ENCODE measurements at places on chromosomes 16 and 17.

GRCh38 chr17:78661093-78661770 lies 84.0 kb upstream of the DNAH17 start:
- no peak for DNase-seq

GRCh38 chr16:15507301-15507958 lies 73.0 kb downstream of the BMERB1 start:
- no peak for DNase-seq

- no peak for DNase-seq
Observed at GRCh38 chr17:57724026-57724728, 20.9 kb downstream of the CCDC182 start.

GRCh38 chr16:12467418-12468210 lies 336.1 kb downstream of the CPPED1 start:
- DNase-seq = no peak

GRCh38 chr16:11833951-11834695 lies 17.2 kb downstream of the RSL1D1 start:
- DNase-seq = no peak

GRCh38 chr17:1588821-1589585 lies 26.4 kb upstream of the PITPNA start:
- DNase-seq = no peak

DNA sequence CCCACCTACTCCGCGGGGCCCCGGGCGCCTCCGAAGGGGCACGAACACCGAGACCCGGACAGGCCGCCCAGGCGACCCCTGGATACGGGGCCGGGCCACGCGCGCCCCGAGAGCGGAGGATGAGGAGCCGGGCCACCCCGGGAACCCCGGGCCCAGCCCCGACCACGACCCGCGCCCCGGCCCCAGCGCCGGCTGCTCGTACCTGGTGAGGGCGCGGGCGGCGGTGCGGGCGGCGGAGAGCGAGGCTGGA lies 192 bp downstream of the FASN start:
- no peak for DNase-seq

DNA sequence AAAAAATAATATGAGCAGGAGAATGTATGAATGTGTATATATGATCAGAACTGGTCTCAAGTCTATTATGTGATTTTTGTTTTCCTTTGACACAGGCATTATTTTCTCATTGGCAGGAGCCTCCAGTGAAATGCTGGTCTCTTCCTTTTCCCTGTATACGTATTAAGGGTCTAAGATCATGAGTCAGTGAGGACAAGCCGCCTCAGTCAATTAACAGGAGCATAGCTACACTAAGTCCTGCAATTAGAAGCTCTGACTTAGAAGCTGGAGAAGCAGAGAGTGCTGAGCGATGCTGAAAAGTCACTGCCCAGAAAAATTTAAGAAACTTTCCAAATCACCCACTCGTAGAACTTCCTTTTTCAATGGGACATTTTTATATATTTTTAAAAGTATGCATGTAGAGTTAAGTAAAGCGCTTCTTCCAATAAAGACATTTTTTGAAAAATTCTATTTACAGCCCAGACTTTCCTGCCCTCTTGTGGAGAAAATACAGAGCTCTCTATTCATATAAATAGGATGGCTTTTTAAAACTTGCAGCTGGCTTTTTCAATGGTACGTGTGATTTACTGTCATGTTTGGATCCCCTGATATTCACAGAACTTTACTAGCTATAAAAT lies 70.2 kb upstream of the PSMD7 start:
- no peak for DNase-seq

DNA sequence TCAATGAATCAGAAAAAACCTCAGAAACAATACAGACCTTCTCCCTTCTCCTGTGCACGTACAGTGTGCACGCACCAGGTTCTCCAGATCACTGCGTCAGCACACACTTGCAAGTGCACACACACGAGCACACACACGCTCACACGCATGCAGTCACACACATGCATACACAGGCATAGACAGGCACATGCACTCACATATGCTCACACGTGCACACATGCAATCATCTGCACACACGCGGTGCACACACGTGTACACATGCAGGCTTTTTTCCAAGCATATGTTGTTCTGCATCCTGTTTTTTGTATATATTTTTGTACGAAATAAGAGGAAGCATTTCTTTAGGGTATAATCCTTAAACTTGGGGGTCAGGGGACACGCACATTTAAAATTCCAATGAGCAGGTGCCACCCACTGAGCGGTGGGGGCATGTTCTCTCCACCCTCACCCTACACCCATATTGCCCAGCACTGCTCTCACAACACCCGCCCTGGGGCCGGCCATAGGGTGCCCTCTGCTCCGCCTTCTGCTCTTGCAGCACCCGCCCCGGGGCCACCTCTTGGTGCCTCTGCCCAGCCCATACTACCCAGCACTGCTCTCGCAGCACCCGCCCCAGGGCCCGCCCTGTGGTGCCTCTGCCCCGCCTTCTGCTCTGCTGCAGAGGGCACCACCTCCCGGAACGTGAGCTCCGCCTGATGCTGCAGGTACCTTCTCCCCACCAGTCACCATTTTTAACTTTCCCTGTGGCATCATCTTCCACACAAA lies 20.9 kb downstream of the KLHDC4 start:
- DNase-seq = no peak

GRCh38 chr17:50337956-50338355 lies 8.0 kb upstream of the XYLT2 start:
- DNase-seq = no peak

DNA sequence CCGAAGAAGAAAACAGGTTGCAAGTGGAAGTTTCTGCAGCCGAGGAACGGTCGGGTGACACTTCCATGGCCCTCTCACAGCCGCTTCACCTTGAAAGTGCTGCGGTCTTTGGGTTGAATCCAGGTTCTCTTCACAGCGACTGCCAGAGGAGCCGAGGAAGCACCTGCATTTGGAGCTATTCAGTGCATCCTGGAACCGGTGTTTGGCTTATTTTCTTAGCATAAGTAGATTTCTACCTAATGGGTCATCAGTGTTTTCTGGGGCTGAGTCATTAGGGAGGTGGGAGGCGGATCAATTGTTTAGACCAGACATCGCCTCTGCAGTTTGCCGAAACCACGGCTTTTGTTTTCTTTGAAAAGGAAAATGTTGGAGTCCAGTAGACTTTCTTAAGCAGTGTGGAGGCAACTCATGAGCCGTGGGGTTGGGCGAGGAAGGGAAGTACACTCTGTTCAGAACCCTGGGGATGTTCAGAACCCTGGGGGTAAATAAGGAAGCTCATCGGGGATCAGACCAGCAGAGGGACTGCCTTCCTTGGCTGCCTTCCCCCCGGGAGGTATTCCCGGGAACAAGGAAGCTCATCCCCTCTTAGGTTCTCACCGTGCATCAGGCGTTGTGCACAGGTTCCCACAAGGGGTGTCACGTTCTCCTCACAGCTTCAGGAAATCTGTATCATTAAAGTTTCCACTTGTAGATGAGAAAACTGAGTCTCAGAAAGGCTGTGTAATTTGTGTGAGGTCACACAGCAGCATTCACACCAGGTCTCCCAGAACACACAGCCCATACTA lies 361.5 kb downstream of the SNX29 start:
- DNase-seq = no peak

DNA sequence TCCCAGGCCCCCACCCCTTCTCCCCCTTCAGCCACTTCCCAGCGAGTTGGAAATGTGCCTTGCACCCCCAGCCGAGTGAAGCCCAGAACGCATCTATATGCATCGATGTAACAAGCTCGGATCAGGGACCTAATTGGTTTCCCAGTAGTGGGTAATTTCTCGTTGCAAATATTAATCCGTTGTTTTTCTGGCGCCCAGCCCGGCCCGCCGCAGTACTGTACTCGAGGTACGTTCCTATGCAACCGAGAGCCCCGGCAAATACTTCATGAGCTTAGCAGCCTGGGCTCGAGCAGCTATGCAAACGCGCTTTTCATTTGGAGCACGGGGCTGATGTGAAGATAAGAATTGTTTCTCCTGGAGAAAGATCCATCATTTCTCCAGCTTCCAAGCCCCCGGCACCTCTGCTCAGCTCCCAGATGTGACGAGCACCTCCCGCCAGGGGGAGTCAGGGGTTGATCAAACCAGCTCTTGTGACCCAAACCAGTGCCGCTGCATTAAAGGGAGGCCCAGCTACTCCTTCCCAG lies 229.8 kb downstream of the KATNIP start:
- DNase-seq = no peak

GRCh38 chr17:37255432-37255831 lies 120.4 kb upstream of the C17orf78 start:
- no peak for DNase-seq

GRCh38 chr17:17220529-17220928 lies 14.4 kb upstream of the PLD6 start:
- no peak for DNase-seq

GRCh38 chr16:11032000-11032921 lies 87.9 kb downstream of the CLEC16A start:
- no peak for DNase-seq

DNA sequence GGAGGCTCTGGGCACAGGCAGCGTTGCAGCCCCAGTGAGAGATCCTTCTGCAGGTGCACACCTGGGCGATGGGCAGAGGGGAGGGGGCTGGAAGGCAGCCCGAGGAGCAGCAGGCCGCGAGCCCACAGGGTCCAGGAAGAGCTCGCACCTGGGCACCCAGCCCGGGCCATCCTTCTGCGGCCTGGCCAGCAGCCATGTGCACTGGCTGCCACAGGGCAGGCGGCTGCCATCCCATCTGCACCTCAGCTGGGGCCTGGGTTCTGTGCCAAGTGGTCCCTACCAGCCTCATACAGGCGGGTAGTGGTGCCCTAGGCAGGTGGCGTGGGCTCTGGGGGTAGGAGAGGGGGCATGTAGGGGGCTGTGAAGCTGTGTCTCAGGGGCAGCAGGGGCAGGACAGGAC lies 197.2 kb downstream of the RBFOX3 start:
- DNase-seq = no peak

DNA sequence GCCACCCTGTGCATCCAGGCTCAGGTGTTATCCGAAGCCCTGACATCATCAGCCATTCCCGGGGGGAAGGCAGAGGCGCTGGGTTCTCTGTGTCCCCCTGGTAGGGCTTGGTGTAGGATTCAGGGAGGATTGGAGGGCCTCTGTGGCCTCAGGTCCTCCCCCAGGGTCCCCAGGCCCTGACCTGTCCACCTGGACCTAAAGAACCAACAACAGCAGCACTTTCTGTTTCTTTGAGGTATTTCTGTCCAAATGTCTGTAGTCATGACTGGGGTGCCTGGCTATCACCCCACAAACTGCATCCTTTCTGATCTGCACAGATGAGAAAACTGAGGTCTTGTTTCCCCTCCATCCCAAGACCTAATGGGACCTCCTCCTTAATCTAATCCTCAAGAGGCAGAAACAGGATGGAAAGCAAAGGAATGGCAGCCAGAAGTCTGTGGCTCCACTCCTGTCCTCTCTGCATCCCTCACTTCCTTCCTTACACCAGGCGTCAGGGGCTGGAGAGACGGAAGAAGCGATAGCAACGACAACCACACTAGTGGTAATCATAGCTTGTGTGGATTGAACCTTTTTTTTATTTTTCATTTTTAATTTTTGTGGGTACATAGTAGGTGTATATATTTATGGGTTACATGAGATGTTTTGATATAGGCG lies 11.8 kb downstream of the NLRC5 start:
- no peak for DNase-seq

DNA sequence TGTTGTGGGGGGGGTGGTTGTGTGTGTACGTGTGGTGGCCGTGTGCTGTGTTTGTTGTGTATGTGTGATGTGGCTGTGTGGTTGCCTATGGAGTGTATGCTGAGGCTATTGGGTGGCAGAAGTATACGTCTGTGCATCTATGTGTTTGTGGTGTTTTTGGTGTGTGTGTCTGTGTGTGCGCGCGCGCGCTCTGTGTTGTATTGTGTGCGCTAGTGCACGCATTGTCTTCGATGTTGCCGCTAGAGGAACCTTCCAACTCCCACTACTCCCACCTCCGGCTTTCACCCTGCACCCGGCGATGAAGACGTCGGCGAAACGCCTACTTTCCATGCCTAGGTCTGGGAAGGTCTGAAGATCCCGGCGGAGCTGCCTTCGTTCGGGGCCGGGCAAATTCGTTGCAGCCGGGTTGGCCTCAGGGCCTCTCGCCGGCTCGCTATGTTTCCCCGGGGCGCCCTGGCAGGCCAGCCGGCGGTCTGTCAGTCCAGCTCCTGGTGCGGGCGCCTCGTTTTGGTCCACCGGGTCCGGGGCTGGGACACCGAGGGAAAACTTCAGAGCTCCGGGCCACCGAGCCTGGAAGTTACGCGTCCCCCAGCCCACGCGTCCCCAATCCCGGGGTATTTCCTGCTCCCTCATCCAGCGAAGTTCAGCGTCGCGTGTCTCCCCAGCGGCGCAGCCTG lies 5.2 kb upstream of the DLX4 start:
- DNase-seq = no peak

DNA sequence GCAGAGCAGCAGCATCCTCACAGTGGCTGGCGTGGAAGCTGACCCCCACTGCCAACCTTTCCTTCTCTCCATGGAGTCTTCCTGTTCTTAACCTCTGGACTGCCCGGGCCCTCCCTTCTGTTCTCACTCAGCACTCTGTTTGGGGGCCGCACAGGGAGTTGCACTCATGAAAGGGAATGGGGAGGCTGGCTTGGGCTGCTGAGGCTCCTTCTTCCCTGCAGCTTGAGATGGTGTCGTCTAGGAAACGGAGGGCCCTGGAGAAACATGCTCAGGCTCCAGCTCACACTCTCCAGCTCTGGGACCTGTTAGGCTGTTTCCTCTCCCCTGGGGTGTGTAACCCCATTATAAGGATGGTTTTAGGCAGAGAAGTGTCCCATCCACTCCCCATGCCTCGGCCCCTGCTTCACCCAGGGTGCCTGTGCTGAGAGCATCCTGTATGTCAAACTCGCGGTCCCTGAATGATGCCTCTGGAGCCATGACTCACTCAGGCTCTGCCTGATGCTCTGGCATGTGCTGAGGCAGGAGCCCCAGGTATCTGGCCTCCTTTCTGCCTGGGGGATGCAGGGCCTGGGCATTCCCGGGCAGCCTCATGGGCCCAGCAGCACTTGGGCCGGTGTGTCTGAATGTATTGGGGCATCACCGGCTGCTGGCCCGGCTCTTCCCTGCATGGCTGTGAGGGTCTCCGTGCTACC lies 18.9 kb downstream of the TMEM94 start:
- DNase-seq = no peak

DNA sequence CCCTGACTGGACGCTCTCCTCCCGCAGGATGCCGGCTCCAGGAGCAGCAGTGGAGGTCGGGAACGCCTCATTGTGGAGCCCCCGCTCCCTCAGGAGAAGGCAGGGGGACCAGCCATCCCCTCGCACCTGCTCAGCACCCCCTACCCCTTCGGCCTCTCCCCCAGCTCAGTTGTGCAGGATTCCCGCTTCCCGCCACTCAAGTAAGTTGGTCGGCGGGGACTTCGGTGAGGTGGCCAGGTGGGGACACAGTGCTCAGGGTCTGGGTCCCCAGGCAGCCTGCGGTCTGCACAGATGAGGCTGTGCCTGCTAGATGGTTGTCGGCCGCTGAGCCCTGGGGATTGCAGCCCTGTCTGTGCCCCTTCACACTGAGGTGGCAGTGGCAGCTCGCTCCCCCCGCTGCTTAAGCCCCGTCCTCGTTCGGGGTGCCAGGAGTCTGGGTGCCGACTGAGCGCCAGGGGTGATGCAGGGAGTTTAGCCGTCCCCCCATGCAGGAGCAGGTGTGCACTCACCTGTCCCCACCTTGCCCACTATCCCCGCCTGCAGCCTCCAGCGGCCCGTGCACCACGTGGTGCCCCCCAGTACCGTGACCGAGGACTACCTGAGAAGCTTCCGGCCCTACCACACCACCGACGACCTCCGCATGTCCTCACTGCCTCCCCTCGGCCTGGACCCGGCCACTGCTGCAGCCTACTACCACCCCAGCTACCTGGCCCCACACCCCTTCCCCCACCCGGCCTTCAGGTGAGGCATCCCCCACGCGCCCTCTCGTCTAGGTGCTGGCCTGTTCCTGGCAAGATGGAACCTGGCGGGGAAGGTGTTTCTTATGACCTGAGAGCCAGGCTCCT lies 34.3 kb downstream of the GINS2 start:
- DNase-seq = no peak

- DNase-seq = no peak
Observed at GRCh38 chr17:52207796-52208195, 49.3 kb upstream of the CA10 start.

All from GM12864 (cell line).